Myocyte (in vitro differentiated cells): ENCODE measurements at places on chromosomes 13 and 19. TPM values are rescaled to one million over a fixed set of nuclear protein-coding genes. Genes with fewer than 3 reads are reported as not detected.

The PLEKHF1 gene
- 29.3 and 38.1 TPM in 2 replicates for total RNA-seq

The TNFSF9 gene
- total RNA-seq: 1.7 and 7.2 TPM in 2 replicates

The IL12RB1 gene
- not detected in 2 replicates for total RNA-seq

The FUT6 gene
- total RNA-seq: not detected in 2 replicates

The CGB1 gene
- total RNA-seq: not detected in 2 replicates

The ZNF556 gene
- total RNA-seq: 44.2 and 78.5 TPM in 2 replicates

The LIM2 gene
- not detected in 2 replicates for total RNA-seq

The ZNF793 gene
- 0.43 and 0.94 TPM in 2 replicates for total RNA-seq

The SHC2 gene
- 4.4 and 7.9 TPM in 2 replicates for total RNA-seq

The LILRB1 gene
- total RNA-seq: not detected in 2 replicates

The GFY gene
- total RNA-seq: not detected in 2 replicates

The SPTBN4 gene
- total RNA-seq: 0.31 and 1.3 TPM in 2 replicates

The TNFSF13B gene
- 1.8 and 2.5 TPM in 2 replicates for total RNA-seq

The PRODH2 gene
- not detected in 2 replicates for total RNA-seq

The ZNF491 gene
- total RNA-seq: 2.3 and 2.4 TPM in 2 replicates

The ATP4A gene
- total RNA-seq: not detected in 2 replicates

The EID2 gene
- total RNA-seq: 12.9 and 16.4 TPM in 2 replicates

The EPSTI1 gene
- total RNA-seq: 2.7 and 5.5 TPM in 2 replicates

The ZNF44 gene
- 8.2 and 8.7 TPM in 2 replicates for total RNA-seq

The ACTL9 gene
- total RNA-seq: not detected in 2 replicates

The PGLYRP2 gene
- total RNA-seq: not detected in 2 replicates

The PBX4 gene
- total RNA-seq: 1.1 and 1.8 TPM in 2 replicates

The DLL3 gene
- total RNA-seq: 0.42 and 0.51 TPM in 2 replicates

The LIPE gene
- 1.5 and 3.7 TPM in 2 replicates for total RNA-seq

The C1QTNF9B gene
- total RNA-seq: not detected in 2 replicates

The S1PR5 gene
- total RNA-seq: 0.21 and 1.1 TPM in 2 replicates

The KLK2 gene
- not detected in 2 replicates for total RNA-seq

The CEACAM20 gene
- not detected in 2 replicates for total RNA-seq

The WASF3 gene
- total RNA-seq: 12.5 and 16.1 TPM in 2 replicates

The TNNT1 gene
- 4,534 and 4,610 TPM in 2 replicates for total RNA-seq

The ATP7B gene
- 2.1 and 3.3 TPM in 2 replicates for total RNA-seq

The SERTM1 gene
- total RNA-seq: not detected in 2 replicates

The GSX1 gene
- not detected in 2 replicates for total RNA-seq

The JUND gene
- 244 and 299 TPM in 2 replicates for total RNA-seq

The GRK1 gene
- total RNA-seq: not detected in 2 replicates

The RFPL4AL1 gene
- not detected in 2 replicates for total RNA-seq
